NCI-H2171 (cell line): ENCODE measurements at places on chromosomes 3 and 15.

GRCh38 chr15:73712107-73712506 lies 27.9 kb downstream of the CD276 start:
- DNase-seq: no peak

- peak; percentile 31 for DNase-seq
These were observed 753 bp downstream of the EPHB1 start for GRCh38 chr3:134795746-134796280.

- peak; percentile 60 for DNase-seq
These were observed 473.6 kb upstream of the PROK2 start for GRCh38 chr3:72258361-72259141.

DNA sequence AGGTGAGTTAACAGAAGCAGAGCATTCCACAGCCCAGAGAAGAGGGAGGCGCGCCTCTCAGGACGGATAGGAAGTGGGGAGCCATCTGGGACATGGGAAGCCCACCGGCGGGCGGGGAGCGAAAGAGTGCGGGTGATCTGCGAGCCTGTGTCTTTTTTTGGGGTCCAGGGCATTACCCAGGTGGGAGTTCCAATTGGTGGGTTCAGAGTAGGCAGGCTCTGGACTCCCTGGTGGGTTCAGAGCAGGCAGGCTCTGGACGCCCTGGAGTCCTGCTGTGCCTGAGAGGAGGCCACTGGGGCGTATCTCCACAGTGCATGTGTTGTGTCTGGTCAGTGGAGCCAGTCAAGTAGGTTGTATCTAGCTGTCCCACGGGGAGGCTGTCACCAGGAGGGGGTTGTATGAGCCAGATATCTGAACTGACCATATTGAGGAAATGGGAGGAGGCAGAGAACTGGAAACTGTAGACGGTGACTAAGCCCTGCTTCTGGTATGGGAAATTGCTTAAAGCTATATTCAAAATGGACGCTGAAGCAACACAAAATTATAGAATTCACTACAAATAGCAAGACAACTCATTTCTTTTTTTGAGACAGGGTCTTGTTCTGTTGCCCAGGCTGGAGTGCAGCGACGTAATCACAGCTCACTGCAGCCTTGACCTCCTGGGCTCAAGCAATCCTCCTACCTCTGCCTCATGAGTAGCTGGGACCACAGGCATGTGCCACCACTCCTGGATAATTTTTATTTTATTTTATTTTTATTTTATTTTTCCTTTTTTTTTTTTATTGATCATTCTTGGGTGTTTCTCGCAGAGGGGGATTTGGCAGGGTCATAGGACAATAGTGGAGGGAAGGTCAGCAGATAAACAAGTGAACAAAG lies 34.5 kb upstream of the CHST2 start:
- DNase-seq: no peak

DNA sequence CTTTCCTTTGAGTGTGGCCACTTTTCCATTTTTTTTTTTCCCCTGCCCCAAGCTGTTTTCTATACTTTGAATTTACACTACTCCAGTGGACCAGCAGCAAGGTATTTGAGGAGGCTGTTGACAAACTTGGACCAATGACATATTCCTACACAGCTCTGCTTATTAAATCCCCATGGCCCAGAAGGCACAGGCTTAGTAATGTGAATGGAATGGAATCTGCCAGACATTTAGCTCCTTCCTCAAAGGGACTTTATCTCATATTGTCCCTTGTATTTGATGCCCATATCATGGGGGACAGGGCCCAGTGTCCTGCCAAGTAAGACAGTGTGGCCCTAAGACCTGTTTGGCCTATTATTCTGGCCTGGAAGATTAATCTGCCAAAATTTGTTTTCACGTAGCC lies 107.5 kb downstream of the CHCHD6 start:
- DNase-seq: no peak

GRCh38 chr15:31338879-31339557 lies 12.4 kb downstream of the KLF13 start:
- peak; percentile 82 for DNase-seq

- no peak for DNase-seq
These were observed 206.9 kb downstream of the NSUN3 start for GRCh38 chr3:94269763-94270162.

GRCh38 chr3:122315619-122316018 lies 9.4 kb upstream of the CSTA start:
- DNase-seq: no peak

DNA sequence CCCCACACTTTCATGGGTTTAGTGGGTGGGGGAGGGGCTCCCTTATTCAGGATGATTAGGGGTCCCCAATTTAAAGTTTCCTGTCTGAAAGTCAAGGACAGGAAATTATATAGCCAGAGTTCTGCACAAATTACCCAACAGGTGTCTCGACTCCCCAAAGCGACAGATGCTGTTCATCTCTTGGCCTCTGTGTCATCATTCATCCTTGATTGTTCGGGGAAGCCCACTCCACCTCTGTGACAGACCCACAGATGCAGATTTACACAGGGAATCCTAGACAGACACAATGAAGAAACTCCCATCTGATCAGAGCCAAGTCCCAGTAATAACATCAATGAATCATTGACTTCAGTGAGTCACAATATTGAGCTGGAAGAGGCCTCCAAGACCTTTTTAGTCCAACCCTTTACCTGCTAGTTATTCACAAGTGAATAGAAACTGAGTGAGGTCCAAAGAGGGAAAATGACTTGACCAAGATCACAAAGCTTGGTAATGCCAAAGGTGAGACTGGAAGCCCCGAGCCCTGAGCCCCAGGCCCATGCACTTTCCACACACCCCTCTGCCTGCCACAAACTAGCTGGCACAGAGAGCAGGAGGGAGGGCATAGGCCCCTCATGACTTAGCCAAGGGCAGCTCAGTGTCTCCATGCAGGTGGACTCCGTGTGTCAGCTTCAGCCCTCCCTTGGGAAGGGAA lies 7.9 kb upstream of the SRP14 start:
- no peak for DNase-seq

- DNase-seq: no peak
These were observed 1.6 kb upstream of the MCTP2 start for GRCh38 chr15:94229591-94230369.

DNA sequence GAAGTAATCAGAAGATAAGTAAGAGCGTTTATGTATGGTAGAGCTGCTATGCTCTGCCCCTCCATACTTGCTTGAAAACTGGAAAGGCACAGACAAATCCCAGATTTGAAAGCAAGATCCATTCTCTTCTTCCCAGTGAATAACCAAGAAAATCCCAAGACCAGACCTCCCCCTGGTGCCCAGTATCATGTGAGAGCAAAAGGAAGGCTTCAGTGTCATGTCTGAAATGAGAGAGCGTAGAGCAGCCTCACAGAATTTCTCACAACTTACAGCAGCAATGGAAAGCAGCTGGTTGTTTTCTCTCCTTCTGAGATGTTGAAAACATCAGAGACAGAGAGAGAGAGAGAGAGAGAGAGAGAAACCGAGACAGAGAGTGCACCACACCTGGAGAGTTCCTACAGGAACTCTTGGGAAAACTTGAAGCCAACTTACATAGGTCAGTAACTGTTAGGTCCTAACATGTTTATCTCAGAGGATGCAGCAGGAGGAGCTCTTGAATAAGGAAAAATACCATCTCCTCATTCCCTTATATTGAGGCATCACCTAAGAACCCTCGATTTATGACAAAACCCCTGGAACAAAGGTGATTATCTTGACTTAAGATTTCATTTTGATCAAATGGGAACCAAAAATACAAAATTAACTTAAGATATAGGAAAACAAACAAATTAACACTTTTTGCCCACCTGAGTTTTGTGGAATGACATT lies 273.3 kb downstream of the NSUN3 start:
- no peak for DNase-seq

- no peak for DNase-seq
These were observed 53.8 kb downstream of the CMSS1 start for GRCh38 chr3:99871231-99872045.

DNA sequence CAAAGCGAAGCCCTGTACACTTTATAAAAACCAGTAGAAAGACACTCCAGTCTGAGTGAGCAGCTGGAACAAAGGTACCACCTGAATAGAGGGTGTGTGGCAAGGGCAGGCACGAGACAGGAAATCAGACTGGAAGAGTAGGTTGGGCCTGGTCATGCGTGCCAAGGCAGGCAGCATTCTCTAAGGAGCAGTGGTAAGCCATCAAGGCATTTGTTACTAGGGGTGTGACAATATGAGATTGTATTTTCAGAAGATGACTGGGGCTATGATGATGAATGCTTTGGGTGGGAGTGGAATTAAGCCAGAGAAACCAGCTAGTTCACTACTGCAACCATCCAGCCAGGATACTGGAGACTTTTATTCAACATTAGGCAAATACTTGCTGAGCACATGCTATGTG lies 5.0 kb downstream of the JMJD7 start:
- no peak for DNase-seq
